Stimulated activated CD4-positive, alpha-beta T cell treated with anti-CD3 and anti-CD28 coated beads, Interleukin-1b, Interleukin-23, amount 100 ng/mL, for 1 hour (primary cell): ENCODE measurements at places on chromosomes 7 and 10.

DNA sequence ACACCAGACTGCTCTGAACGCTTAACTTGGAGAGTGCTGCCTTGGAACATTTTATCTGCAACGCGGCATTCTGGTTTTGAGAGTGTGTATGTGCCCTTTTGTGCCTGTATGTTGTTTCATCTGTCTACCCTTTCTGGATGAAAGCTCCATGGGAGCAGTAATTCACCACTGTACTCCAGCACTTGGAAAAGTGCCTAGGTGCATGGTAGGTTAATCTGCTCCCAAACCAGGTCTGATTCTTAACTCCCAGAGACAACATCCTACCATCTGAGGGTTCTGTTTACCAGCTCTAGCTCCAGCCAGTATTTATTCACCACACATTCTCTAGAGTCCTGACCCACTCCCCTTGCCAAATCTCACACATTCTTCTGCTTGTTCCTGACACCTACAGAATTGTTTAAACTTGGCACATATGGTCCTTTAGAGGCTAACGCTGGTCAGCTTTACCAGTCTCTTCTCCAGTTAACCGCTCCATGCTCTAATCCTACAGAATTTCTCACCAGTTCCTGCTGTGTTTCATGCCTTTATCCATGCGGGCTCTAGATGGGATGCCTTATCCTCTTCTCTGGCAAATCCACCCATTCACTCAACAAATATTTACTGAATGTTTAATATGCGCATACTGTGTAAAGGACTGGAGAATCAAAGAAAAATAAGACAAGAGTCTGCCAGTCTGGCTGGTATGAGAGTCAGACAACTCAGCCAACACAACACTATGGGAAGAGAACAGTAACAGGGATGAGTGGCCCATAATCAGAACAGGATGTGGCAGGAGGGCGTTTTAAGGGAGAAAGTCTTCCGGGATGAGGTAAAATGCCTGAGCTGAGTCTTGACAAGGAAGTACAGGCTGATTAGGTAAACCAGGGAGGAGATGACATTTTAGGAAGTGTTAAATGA lies 46.3 kb downstream of the MTPN start:
- DNase-seq = no peak

- DNase-seq = no peak
Observed at GRCh38 chr10:17453373-17454091, 863 bp downstream of the ST8SIA6 start.

DNA sequence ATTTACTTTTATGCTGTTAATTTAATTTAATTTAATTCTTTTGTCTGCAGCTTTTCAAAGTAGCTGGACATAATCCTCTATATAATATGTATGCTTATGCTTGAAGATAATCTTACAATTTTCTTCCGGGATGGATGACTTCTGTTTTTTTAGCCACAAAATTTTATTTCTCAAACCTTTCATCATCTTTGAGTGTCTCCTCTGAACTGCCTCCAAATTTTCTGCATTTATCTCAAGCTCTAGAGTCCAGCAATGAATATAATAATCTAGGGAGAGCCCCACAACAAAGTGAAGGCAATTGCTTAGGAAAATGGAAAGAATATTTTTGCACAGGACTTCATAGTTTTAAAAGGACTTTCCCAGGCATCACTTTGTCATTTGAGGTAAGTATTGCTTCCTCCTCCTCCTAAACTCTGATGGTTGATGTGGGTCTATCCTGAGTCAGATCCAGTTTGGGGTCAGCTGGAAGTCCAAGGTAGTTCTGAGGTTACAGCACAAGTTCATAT lies 53.7 kb upstream of the FAM3C start:
- DNase-seq = no peak

- DNase-seq = no peak
Observed at GRCh38 chr7:13633857-13634256, 355.6 kb downstream of the ETV1 start.

DNA sequence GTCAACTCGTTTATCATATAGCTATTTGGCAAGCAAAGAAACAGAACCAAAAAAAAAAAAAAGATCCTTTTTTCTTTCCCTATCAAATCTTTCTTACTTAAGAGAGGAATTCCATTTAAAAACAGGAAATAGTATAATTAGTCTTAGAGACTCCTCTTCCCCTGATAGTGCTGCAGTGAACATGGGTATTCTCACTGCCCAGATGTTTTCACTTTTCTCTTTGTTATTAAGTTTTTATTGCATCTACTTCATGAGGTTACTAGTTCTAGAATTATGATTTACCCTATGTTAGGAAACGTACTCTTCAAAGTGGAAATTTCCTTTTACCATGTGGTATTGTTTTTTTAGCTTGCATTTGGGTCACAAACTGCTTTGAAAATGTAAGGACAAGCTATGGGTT lies 8.5 kb downstream of the CASP2 start:
- DNase-seq = no peak
